ENCODE measurements at places on chromosomes 1 and 21. TPM values are rescaled to one million over a fixed set of nuclear protein-coding genes. Genes with fewer than 3 reads are reported as not detected.

The CNN3 gene
- 198 TPM for total RNA-seq

The ATP1A2 gene
- 38.1 TPM for total RNA-seq

The FAM72C gene
- not detected for total RNA-seq

The RCC2 gene
- 20.4 TPM for total RNA-seq

The AGT gene
- 10.4 TPM for total RNA-seq

The MIXL1 gene
- not detected for total RNA-seq

The SLAMF1 gene
- total RNA-seq: not detected

The SH2D1B gene
- total RNA-seq: 0.52 TPM

The PIGR gene
- total RNA-seq: under 0.01 TPM

The GJA9 gene
- not detected for total RNA-seq
